Bladder microvascular endothelial cell (primary cell): ENCODE measurements at places on chromosomes 5 and 9. TPM values are rescaled to one million over a fixed set of nuclear protein-coding genes. Genes with fewer than 3 reads are reported as not detected.

The FBXL7 gene
- 6.2 and 23.9 TPM in 2 replicates for total RNA-seq

The PNPLA7 gene
- 0.49 and 1.3 TPM in 2 replicates for total RNA-seq

The PAEP gene
- not detected in 2 replicates for total RNA-seq

The KCNV2 gene
- not detected in 2 replicates for total RNA-seq

The GLDC gene
- 0.81 and 4.3 TPM in 2 replicates for total RNA-seq

The AK1 gene
- total RNA-seq: 30.6 and 54.9 TPM in 2 replicates

The LCP2 gene
- 1.2 and 2.1 TPM in 2 replicates for total RNA-seq

The TMEFF1 gene
- 3.6 and 10.8 TPM in 2 replicates for total RNA-seq

The C9 gene
- total RNA-seq: 0.16 and 0.57 TPM in 2 replicates

The SLC46A2 gene
- not detected in 2 replicates for total RNA-seq

The FABP6 gene
- not detected in 2 replicates for total RNA-seq

The TRPM3 gene
- total RNA-seq: 6.0 TPM in 1 of 2 replicates, not detected in the other

The FOXD4L6 gene
- total RNA-seq: 0.06 TPM in 1 of 2 replicates, not detected in the other

The CARD9 gene
- total RNA-seq: 0.16 and 0.50 TPM in 2 replicates

The CDHR2 gene
- total RNA-seq: under 0.01 TPM in 1 of 2 replicates, not detected in the other

The TRIM36 gene
- total RNA-seq: 0.38 and 0.49 TPM in 2 replicates

The SECISBP2 gene
- total RNA-seq: 18.1 and 43.1 TPM in 2 replicates

The MOB3B gene
- total RNA-seq: under 0.01 and 2.0 TPM in 2 replicates

The KIF20A gene
- total RNA-seq: 43.3 and 65.7 TPM in 2 replicates

The GFPT2 gene
- total RNA-seq: 0.25 and 0.97 TPM in 2 replicates

The UGT3A1 gene
- not detected in 2 replicates for total RNA-seq

The PRELID2 gene
- 17.0 and 26.1 TPM in 2 replicates for total RNA-seq

The NSD1 gene
- total RNA-seq: 25.1 and 53.0 TPM in 2 replicates

The TXNDC8 gene
- total RNA-seq: not detected in 2 replicates

The VCAN gene
- total RNA-seq: 3.6 and 7.9 TPM in 2 replicates

The ENHO gene
- total RNA-seq: 0.06 and 0.16 TPM in 2 replicates

The OBP2B gene
- not detected in 2 replicates for total RNA-seq

The FOXD4L5 gene
- total RNA-seq: under 0.01 and 0.06 TPM in 2 replicates

The CD180 gene
- 0.31 TPM in 1 of 2 replicates, not detected in the other for total RNA-seq

The LCN9 gene
- not detected in 2 replicates for total RNA-seq

The MEGF10 gene
- 0.16 and 1.8 TPM in 2 replicates for total RNA-seq

The SCGB3A2 gene
- total RNA-seq: not detected in 2 replicates

The WWC1 gene
- 0.16 and 0.31 TPM in 2 replicates for total RNA-seq

The F12 gene
- 0.69 and 1.3 TPM in 2 replicates for total RNA-seq

The CYSRT1 gene
- total RNA-seq: 0.16 TPM in 1 of 2 replicates, not detected in the other

The CAMK4 gene
- 0.32 and 2.3 TPM in 2 replicates for total RNA-seq

The TEK gene
- 45.0 and 141 TPM in 2 replicates for total RNA-seq

The PCDHB3 gene
- 0.32 and 1.2 TPM in 2 replicates for total RNA-seq

The ACTBL2 gene
- under 0.01 and 0.06 TPM in 2 replicates for total RNA-seq

The ATP6V0E1 gene
- 212 and 483 TPM in 2 replicates for total RNA-seq

The C5orf58 gene
- not detected in 2 replicates for total RNA-seq

The PCDHGA12 gene
- total RNA-seq: 1.8 and 6.2 TPM in 2 replicates

The EFNA5 gene
- 0.81 and 53.3 TPM in 2 replicates for total RNA-seq

The DRD1 gene
- total RNA-seq: under 0.01 TPM in 1 of 2 replicates, not detected in the other

The RELL2 gene
- 3.1 and 5.6 TPM in 2 replicates for total RNA-seq

The AHRR gene
- total RNA-seq: 3.5 and 10.0 TPM in 2 replicates

The NEUROG1 gene
- not detected in 2 replicates for total RNA-seq

The PCDHB2 gene
- 0.81 and 2.3 TPM in 2 replicates for total RNA-seq

The ZNF474 gene
- total RNA-seq: 0.06 TPM in 1 of 2 replicates, not detected in the other
